ENCODE measurements at places on chromosomes 16 and 17. TPM values are rescaled to one million over a fixed set of nuclear protein-coding genes. Genes with fewer than 3 reads are reported as not detected.

The RNF157 gene
- 7.3 TPM for total RNA-seq

The CES5A gene
- not detected for total RNA-seq

The GPR139 gene
- total RNA-seq = not detected

The PRR35 gene
- total RNA-seq = not detected

The STAC2 gene
- total RNA-seq = under 0.01 TPM

The KIF2B gene
- not detected for total RNA-seq

The EME1 gene
- total RNA-seq = 10.3 TPM

Data from subcutaneous preadipocyte (primary cell).